ENCODE measurements at places on chromosomes 5 and 9. TPM values are rescaled to one million over a fixed set of nuclear protein-coding genes. Genes with fewer than 3 reads are reported as not detected.

Gene MCC
- total RNA-seq: 20.6 TPM

Gene NTRK2
- under 0.01 TPM for total RNA-seq

Gene AGXT2
- total RNA-seq: not detected

Gene PTGDS
- not detected for total RNA-seq

Gene TAS2R1
- not detected for total RNA-seq

Gene COMMD10
- total RNA-seq: 35.8 TPM

Gene PTGES2
- 107 TPM for total RNA-seq

Gene MEGF10
- total RNA-seq: not detected

Gene SPINK4
- not detected for total RNA-seq

Gene TSLP
- 0.28 TPM for total RNA-seq

DNA sequence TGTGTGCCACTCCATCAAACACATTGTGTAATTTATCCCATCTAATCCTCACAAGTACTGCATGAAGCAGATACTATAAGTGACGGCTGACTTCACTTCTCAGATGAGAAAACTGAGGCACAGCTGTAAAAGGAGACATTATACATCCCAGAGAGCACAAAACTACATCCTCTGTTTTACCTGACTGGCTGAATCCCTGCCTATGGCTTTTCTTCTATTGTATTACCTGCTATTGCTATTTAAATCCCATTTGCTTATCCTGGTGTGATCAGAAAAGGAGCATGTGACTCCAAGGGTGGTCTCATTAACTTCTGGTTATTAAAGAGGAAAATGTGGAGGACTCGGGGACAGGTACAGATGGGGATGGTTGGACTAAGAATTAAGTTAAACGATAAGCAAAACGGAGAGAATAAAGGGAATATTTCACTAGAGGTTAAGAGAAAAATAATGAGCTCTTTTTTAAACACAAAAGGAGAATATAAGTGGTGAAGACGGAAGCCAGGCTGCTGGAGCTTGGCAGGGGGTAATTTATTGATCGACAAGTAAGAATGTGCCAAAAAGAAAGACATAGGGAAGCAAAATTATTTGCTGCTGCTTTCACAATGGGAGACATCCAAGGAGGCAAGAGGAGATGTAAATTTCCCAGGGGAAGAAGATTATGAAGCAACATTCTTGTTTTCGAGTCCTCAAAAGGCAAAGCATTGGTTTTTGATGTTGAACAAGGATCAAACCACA is 155.7 kb upstream of the GPR151 start:
- DNase-seq: no peak

DNA sequence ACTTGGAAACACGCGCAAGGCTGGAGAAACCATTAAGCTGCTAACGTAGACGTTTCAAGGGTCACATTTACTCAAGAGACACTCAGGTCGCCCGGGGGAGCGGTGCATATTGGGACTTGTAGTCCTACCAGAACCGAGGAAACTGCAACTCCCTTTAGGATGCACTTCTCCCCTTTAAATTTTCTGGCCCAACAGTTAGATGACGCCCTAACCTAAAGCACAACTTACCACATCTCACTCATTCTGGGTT is 384 bp upstream of the DMXL1 start:
- DNase-seq: no peak

DNA sequence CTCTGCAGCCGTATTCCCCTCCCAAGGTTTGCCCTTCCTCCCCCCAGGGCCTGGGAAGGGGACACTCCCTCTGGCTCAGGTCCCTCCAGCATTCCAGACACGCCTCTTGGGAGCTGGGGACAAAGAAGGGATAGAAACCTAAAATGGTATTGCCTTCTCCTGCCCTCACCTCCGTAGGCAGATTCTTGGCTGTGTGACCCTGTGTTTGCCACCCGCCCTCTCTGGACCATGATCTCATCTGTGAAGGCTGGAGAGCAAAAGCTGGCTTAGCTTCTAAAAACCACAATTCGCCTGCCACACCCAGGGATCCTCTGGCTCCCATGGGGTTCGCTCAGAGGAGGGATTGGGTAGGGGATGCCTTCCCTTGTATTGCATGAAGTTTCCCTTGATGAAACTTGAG is 7.7 kb downstream of the AQP3 start:
- DNase-seq: no peak

DNA sequence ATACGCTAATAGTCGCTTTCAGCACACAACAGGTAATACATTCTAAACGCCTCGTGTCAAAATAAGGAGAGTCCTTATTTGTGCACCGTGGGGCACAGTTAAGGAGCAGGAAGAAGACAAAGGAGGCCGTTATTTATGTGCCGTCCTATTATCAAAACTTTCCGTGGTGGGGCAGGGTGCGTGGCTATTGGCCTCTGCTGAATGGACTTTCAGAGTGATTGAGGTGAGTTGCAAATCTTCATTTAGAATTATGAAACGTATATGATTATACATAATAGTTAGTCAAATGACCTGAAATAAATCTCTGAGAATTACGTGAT is 833 bp downstream of the C5orf24 start:
- no peak for DNase-seq

DNA sequence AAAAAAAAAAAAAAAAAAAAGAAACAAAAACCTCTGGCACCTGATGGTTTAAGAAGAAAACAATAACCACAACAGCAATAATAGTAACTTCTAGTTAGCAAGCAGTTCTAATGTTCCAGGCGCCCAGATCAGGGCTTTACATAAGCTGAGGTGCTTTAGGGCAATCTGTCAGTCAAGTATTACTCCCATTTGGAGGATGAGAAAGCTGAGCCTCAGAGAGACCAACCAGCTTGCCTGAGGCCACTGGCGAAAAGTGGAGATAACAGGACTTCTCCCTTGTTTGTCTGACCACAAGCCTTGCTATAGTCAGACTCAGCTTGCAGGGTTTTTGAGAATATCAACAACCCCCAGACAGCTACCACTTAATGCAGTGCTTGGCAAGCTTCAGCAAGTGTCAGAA is 83.5 kb upstream of the BOD1 start:
- DNase-seq: no peak

DNA sequence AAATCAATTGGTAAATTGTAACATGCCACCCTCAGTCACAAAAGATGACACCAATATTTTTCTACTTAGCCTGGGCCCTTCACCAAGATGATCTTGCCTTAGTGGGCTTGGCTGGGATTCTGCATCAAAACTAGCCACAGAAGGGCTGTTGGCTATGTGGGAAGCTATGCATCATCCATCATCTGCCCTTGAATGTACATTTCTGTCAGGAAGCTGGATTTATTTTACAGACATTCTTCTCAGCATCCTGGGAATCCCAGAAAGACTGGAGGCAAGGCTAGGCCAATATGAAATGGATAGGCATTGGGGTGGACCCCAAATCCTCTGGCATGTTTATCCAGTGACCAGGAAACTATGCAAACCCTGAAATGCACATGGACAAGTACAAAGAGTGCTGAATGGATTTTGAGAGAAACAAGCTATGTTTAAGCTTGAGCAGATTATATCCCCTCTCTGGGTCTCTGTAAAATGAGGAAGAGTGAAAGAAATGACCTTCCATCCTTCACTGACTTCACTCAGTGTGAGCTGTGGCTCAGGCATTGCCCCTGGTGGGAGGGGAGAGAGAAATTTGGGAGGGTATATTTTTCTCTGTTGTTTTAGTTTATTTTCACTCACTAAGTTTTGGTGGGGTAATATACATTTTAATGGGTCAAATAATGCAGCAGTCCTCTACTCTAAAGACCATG is 283.6 kb downstream of the EBF1 start:
- no peak for DNase-seq

GRCh38 chr9:31799953-31800609 is 584.4 kb upstream of the ACO1 start:
- no peak for DNase-seq

DNA sequence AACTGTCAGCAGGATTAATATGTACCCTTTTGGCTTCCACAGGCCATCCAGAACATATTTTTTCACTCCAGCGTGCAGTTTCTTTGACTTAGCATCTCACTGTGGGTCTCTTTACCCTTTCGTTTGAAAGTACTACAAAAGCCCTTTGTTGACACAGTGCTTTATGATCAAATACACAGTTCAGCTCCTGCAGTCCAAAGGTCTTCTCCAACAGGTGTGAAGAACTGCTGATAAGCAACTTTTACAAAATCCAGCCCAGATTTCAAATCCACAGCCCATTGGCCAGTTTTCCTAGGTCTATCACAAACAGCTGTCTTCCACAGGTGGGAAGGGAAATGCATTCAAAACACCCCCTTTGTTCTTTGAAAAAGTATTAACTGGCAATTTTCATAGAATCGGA is 54.8 kb downstream of the MYO10 start:
- DNase-seq: no peak

- DNase-seq: no peak
These were observed 284.4 kb downstream of the ENC1 start for GRCh38 chr5:74356009-74356695.

GRCh38 chr9:129958796-129959195 is 84.2 kb downstream of the FNBP1 start:
- no peak for DNase-seq

- DNase-seq: peak; percentile 72
These were observed 55.1 kb downstream of the C9orf152 start for GRCh38 chr9:110152704-110153374.

DNA sequence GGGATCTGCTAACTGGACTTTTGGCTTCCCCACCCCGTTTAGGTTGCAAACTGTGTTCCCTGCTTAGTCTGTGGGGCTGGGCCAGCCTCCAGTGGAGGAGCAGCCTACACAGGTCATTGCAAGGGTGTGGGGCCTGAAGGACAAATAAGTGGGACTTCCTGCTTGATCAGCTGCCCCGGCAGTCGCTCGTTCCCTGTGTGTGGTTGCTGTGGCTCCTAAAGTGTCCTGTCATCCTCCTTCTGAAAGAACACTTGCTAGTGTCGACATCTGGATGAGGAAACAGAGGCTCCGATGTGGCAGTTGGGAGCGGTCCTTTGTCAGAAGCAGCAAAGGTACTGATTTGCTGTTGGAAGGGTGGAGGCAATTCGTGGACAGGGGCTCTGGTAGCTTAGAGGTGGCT is 88.9 kb upstream of the TBCA start:
- no peak for DNase-seq

DNA sequence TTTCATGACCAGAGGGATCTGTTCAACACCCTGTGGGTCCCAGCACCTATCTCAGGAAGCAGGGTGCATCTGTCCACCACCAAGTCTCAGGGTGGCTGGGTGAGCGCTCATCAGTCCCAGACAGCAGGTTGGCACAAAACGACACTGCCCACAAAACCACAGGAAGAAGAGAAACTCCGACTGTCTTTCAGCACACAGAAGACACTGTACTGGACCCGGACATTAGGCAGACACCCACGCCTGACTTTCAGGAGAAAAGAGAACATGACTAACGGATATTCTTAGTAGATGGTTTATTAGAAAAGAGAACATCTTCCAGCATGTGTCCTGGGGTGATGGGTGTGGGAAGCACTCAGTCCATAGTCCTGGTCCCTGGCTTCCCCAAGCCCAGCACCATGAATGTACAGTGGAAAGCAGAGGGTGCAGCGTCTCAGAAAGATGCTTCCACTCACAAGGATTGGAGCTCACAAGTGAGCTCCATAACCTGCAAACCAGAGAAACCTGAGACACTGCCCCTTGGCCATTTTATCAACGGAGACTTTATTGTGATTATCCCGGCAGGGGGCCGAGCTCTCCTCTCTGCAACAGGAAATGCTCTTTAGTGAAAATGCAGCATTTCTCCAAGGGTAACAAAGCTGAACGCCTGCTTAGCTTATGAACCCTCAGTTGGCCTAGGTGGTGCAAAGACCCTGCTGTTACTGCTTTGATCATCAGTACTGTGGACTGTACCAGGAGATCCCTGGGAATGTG is 35.8 kb upstream of the LCP2 start:
- no peak for DNase-seq

DNA sequence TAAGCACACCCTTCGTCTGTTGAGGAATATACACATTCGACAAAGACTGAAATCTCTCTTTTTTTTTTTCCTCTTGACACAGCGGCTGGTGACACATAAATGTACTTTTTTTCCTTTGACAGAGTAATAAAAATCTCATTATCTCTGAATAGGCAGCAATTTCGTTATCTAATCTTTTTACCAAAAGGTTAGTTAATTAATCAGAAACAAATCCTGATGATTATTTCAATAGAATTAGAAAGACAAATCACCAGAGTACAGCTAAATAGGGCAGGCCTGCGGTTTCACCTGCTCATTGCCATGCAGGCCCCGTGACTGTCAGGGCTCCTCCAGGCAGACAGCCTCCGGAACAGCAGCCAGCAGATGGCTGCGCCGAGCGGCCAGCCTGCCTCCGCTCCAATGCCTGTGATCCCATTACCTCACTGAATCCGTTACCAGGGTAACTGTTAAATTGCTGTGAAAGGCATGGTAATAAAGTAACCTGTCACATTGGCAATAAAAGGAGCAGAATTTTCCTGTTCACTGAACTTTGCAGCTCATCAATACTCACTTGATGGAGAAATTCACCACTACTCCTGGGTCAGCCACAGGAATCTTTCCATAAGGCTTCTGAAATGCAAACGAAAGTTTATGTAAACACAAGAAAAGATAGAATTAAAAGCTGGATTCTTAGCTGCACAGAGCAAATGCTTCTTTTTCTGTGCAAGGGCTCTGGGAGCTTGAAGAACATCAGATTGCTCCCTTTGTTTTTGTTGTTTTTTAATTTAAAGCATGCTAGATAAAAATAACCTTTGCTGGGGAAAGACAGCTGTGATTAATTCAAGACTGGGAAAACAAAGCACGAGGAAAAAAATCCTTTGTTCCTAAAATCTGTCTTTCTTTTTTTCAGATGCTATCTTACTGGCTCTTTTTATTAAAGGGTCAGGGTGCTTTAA is 666.4 kb upstream of the ZNF608 start:
- peak; percentile 91 for DNase-seq

DNA sequence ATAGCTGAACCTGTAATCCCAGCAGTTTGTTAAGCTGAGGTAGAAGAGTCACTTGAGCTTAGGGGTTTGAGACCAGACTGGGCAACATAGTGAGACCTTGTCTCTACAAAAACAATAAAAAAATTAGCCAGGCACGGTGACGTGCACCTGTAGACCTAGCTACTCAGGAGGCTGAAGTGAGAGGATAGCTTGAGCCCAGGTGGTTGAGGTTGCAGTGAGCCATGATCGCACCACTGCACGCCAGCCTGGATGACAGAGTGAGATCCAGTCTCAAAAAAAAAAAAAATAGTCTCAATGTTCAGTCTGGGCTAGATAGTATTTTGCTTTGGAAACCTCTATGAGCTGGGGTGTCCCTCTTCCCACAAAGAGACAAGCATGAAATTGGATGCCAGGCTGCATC is 51.9 kb upstream of the IQGAP2 start:
- no peak for DNase-seq
